Stimulated activated memory B cell treated with anti-CD40 and anti-IgM and Interleukin-4, amounts not matched to agents 10 μg/mL and 1 μg/mL and 100 μg/mL, for 72 hours (primary cell): ENCODE measurements at places on chromosomes 16 and 17.

GRCh38 chr17:65902155-65902554 is 289.8 kb downstream of the CEP112 start:
- no peaks in the 10 kb centered on the region for H3K27me3 ChIP-seq
- H3K4me3 ChIP-seq, result no peak overlapping the region
- ATAC-seq, result no peak
- no peaks in the 10 kb centered on the region for H3K36me3 ChIP-seq
- H3K4me1 ChIP-seq, result no peaks in the 10 kb centered on the region
- no peak overlapping the region for H3K27ac ChIP-seq

GRCh38 chr17:79840269-79840988 is 1.2 kb upstream of the CBX4 start:
- peak overlapping the region; percentile 92 for H3K27ac ChIP-seq
- no peak for ATAC-seq
- H3K4me1 ChIP-seq, result peaks cover 62% of the 10 kb centered on the region
- peak overlapping the region; percentile 91 for H3K4me3 ChIP-seq
- H3K36me3 ChIP-seq, result peaks cover 4% of the 10 kb centered on the region

GRCh38 chr16:2846511-2847310 is 11.3 kb downstream of the PRSS22 start:
- H3K4me3 ChIP-seq, result no peak overlapping the region
- H3K27me3 ChIP-seq, result peaks cover 43% of the 10 kb centered on the region
- no peak overlapping the region for H3K27ac ChIP-seq
- H3K36me3 ChIP-seq, result no peaks in the 10 kb centered on the region
- peaks cover 10% of the 10 kb centered on the region for H3K4me1 ChIP-seq
- ATAC-seq, result no peak

DNA sequence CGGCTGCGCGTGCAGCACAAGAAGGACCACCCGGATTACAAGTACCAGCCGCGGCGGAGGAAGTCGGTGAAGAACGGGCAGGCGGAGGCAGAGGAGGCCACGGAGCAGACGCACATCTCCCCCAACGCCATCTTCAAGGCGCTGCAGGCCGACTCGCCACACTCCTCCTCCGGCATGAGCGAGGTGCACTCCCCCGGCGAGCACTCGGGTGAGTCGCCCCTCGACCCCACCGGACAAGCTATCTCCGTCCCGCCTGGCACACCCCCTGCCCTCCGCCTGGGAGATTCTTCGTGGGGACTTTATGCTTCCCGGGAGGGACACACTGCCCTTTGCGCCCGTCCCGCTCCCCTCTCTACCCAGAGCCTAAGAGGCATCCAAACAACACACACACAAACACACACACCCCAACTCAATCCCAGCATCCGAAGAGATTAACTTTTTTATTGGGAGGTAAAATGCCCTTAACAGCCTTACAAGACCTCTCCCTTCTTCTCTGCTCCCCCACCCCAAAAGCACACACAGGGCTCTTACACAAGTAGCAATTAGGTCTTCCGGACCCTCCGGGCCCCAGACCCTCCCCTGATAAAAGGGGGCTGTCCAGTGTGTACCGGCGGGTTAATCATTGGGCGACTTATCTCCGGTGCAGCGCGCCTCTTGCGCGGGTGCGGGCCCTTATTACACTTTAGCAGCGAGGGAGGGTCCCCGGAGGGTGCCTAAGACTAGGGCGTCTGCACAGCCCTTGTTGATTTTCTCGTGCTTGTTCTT is 2.1 kb downstream of the SOX9 start:
- H3K36me3 ChIP-seq, result peaks cover 8% of the 10 kb centered on the region
- peaks cover 79% of the 10 kb centered on the region for H3K27me3 ChIP-seq
- ATAC-seq, result no peak
- no peak overlapping the region for H3K27ac ChIP-seq
- no peak overlapping the region for H3K4me3 ChIP-seq

- H3K4me1 ChIP-seq, result no peaks in the 10 kb centered on the region
- no peak for ATAC-seq
- no peak overlapping the region for H3K27ac ChIP-seq
- H3K27me3 ChIP-seq, result peaks cover 19% of the 10 kb centered on the region
- no peak overlapping the region for H3K4me3 ChIP-seq
These were observed 23.3 kb upstream of the SDR42E2 start for GRCh38 chr16:22139008-22139407.

- peak overlapping the region; percentile 72 for H3K4me3 ChIP-seq
- peaks cover 54% of the 10 kb centered on the region for H3K36me3 ChIP-seq
- ATAC-seq, result no peak
- H3K27me3 ChIP-seq, result no peaks in the 10 kb centered on the region
These were observed 2.8 kb downstream of the SF3B3 start for GRCh38 chr16:70526403-70526802.

- H3K4me1 ChIP-seq, result no peaks in the 10 kb centered on the region
These were observed 45.5 kb upstream of the RBBP6 start for GRCh38 chr16:24493821-24494220.

GRCh38 chr16:426115-426905 is 861 bp downstream of the RAB11FIP3 start:
- H3K4me1 ChIP-seq, result peaks cover 46% of the 10 kb centered on the region
- H3K27me3 ChIP-seq, result peaks cover 16% of the 10 kb centered on the region
- H3K4me3 ChIP-seq, result peak overlapping the region; percentile 79
- H3K36me3 ChIP-seq, result no peaks in the 10 kb centered on the region

- no peaks in the 10 kb centered on the region for H3K27me3 ChIP-seq
- ATAC-seq, result no peak
- H3K4me3 ChIP-seq, result no peak overlapping the region
- H3K36me3 ChIP-seq, result no peaks in the 10 kb centered on the region
These were observed 293.8 kb upstream of the AXIN2 start for GRCh38 chr17:65855245-65855644.

DNA sequence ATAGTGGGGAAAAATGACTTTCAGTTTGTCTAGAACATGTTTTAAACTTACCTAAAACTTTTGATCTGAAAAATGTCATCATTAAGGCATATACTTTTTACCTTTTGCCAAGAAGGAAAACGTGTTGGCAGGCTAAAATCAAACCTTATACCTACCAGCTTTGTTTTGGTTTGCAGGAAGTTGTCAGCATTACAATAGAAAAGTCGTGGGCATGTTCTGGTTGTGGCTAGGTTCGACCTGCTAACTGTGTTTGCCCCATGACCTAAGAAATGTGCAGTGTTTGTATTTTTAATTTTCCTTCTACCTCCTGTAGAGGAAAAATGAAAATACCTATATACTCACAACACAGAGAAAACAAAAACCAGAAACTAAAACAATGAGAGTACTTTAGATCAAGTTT is 13.0 kb downstream of the SKAP1 start:
- H3K36me3 ChIP-seq, result no peaks in the 10 kb centered on the region
- no peak overlapping the region for H3K27ac ChIP-seq
- peaks cover 16% of the 10 kb centered on the region for H3K4me1 ChIP-seq
- ATAC-seq, result no peak
- peaks cover 40% of the 10 kb centered on the region for H3K27me3 ChIP-seq

DNA sequence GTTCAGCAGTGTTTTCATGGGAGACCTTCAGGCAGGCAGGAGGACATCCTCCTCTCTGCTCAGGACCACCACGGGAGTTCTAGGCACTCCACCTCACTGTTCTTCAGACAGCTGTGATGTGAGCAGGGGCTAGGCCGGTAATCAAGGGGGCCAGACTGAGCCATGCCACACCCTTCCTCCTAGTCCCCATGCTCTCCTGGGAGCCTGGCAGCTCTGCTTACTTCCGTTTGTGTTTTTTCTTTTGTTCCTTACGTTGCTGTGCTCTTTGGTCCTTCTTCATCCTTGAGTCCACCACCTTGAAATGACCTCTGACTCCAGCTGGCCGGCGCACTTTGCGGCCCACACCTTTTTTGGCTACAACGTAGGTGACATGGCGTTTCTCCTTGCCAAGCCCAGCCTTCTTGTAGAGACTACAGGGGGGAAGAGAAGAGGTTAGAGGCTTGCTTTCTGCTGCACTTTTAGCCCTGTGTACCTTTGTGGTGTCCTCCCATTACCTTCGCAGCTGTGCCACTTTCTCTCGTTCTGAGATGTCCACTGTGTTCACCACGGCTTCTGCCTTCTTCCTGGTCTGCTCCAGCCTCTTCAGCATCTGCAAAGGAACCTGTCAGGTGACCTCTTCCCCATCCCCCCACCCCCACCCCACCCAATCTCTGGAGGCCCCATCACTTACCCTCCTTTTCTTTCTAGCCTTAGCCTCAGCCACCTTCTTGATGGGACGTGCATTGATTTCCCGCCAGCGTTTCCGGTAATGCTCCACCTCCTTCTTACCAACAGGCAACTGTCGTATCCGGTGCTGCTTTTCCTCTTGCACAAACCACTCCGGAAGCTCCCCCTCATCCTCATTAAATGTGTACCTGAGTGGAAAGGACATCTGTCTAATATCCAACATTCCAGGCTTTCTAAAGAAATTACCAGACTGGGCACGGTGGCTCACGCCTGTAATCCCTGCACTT is 7.4 kb upstream of the PSMC5 start:
- H3K4me1 ChIP-seq, result peaks cover 49% of the 10 kb centered on the region
- peak overlapping the region; percentile 32 for H3K27ac ChIP-seq
- H3K4me3 ChIP-seq, result no peak overlapping the region
- ATAC-seq, result no peak
- no peaks in the 10 kb centered on the region for H3K27me3 ChIP-seq
- peaks cover 73% of the 10 kb centered on the region for H3K36me3 ChIP-seq

GRCh38 chr16:70692130-70692872 is 6.4 kb upstream of the MTSS2 start:
- H3K27ac ChIP-seq, result no peak overlapping the region
- H3K36me3 ChIP-seq, result peaks cover 27% of the 10 kb centered on the region
- H3K27me3 ChIP-seq, result no peaks in the 10 kb centered on the region
- H3K4me1 ChIP-seq, result no peaks in the 10 kb centered on the region
- H3K4me3 ChIP-seq, result no peak overlapping the region

DNA sequence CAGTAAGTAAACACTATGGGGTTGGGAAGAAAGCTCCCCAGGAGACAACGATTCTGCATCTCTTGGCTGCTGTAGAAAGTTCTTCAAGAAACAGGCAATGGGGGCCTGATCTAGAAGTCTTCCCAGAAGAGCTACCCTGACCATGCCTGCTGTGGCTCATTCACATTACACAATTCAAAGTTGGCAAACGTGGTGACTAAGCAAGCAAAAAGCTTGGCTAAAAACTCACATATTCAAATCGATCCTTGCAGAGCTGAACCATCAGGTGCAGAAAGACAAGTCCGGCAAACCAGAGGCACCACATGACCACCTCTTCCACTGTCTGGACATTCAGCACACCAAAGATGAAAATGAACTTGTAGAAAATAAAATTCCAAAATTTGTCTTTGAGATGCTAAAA is 16.1 kb downstream of the AMFR start:
- H3K4me3 ChIP-seq, result no peak overlapping the region
- no peaks in the 10 kb centered on the region for H3K27me3 ChIP-seq
- ATAC-seq, result no peak
- peaks cover 47% of the 10 kb centered on the region for H3K36me3 ChIP-seq
- H3K27ac ChIP-seq, result no peak overlapping the region

DNA sequence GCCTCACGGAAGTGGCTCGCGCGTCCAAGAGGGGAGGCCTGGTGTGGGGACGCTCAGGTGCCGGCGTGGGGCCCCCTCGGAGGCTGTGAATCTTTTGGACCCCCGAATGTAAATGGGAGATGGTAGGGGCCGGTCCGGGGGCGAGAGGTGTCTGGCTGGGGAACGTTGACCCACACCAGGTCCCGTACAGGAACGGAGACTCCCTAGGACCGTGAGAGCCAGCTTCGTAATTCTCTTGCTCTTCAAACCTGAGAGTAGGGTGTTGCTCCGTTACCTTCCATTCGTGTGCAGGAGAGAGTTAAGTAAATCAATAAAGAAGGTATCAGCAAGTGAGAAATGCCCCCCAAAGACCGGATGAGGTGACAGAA is 481 bp downstream of the LYRM1 start:
- H3K4me3 ChIP-seq, result peak overlapping the region; percentile 83
- peak overlapping the region; percentile 94 for H3K27ac ChIP-seq
- no peaks in the 10 kb centered on the region for H3K36me3 ChIP-seq
- H3K27me3 ChIP-seq, result no peaks in the 10 kb centered on the region
- H3K4me1 ChIP-seq, result peaks cover 61% of the 10 kb centered on the region

GRCh38 chr16:60206516-60206915 is 1472.4 kb upstream of the GOT2 start:
- H3K27me3 ChIP-seq, result no peaks in the 10 kb centered on the region
- no peaks in the 10 kb centered on the region for H3K4me1 ChIP-seq
- no peak overlapping the region for H3K4me3 ChIP-seq

DNA sequence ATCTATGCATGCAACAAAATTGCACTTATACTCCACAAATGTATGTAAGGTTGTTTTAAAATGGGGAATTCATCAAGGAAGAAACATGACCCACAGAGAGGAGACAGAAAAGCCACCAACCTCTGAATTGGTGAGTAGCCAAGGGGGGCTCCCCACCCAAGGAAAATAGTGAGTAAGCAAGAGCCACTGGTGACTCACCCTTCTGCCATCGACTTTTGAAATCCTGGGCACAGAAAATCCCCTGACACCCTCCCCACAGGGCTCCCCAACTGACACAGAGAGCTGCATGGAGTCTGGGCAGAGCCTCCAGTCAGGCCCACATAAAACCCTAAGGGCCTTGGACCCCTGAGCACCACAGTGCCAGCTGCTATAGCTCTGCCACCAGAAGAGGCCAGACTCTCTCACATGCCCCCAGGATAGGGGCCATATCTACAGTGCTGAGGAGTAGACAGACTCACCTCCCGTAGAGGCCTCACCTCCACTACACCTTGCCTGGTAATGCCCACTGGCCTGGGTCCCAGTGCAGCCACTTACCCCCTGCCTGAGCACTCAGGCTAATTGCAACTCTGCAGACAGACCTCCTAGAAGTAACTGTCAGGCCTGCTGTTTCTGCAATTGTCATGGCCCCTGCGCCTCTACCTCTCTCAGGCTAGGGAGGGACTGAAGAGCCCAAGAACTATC is 244.7 kb upstream of the WSB1 start:
- no peak for ATAC-seq
- no peaks in the 10 kb centered on the region for H3K4me1 ChIP-seq
- H3K4me3 ChIP-seq, result no peak overlapping the region
- H3K36me3 ChIP-seq, result no peaks in the 10 kb centered on the region
- no peak overlapping the region for H3K27ac ChIP-seq
- H3K27me3 ChIP-seq, result peaks cover 24% of the 10 kb centered on the region

DNA sequence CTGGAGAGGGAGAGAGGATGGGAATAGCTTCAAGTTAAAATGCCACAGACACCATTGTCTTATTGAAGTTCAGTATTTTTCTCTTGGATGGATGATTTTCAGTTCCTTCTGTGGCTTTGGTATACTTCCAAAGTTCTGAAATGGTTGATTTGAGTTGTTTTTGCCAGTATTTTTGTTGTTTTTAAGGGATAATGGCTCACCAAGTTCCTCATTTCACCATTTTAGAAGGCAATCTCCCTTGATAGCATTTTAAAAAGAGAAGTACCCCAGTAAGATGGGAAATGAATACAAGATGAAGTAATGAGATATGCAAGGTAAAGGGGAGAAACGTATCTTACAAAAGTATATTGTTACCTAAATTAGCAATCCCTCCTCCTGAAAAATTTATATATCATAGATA is 18.5 kb upstream of the SPDYE4 start:
- no peak overlapping the region for H3K4me3 ChIP-seq
- H3K36me3 ChIP-seq, result no peaks in the 10 kb centered on the region
- peaks cover 50% of the 10 kb centered on the region for H3K27me3 ChIP-seq
- ATAC-seq, result no peak
